NCI-H187 treated with DMSO at 0.1 percent for 48 hours (cell line): ENCODE measurements at places on chromosomes 12 and 14.

GRCh38 chr12:46523863-46524770 is 151.5 kb upstream of the SLC38A2 start:
- DNase-seq, result no peak

- DNase-seq, result no peak
Measured at GRCh38 chr12:24049101-24049500, 99.6 kb upstream of the SOX5 start.

DNA sequence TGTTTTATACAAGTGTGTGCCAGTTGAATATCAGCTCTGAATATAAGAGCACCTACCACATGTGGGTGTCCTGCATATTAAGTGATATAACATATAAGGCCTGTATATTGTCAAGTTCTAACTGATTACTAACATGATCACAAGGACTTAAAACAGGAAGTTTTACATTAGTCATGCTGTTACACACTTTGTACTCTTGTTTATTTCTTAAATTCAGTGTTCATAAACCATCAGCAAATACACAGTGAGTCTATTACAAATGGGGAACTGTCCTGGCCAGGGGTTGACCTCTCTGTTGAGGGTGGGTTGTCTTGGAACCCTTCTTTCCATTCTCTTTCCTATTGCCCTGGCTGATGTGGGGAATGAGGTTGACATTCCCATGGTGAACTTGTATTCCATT is 19.1 kb downstream of the HELB start:
- DNase-seq, result no peak

DNA sequence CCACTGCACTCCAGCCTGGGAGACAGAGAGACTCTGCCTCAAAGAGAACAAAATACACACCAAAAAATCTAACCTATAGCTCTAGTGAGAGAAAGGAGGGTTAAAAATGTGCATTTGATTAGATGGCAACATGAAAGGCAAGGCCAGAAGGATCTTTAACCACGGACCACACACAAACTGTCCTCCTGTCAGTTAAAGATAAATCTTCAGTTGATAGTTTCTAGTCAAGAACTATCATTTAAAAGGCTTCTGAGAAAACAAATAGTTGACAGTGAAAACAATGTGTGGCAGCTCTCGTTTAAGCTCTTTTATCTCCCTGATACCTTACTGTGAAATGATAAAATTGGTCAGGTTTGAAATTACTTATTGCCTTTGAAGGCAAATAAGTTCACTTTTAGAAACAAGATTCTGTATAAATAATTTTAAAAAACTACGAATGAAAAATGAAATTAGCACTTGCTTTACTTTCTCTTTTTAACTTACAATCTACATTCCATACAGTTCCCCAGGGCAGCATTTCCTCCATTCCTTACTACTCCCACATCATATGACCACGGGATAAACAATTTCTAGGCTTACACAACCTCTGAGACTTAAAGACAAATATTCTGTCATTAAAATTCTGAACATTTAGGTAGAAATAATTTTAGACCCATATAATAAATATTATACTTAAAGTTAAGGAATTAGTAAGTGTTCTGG is 71.4 kb upstream of the GNPNAT1 start:
- no peak for DNase-seq

DNA sequence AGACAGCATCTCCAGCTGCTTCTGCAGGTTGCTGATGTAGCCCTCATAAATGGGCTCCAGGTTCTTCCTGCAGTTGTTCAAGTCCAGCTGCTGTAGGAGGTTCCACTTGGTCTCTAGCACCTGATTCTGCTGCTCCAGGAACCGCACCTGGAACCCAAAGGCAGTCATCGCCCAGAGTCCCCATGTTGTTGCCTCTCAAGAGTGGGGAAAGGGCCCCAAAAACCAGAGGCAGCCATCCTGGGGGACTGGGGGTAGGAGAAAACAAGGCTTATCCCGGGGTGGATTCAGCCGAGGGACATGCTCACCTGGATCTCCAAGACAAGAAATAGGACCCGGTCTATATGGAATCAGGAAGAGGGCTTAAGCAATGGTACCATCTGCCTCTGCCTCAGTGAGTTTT is 2.3 kb downstream of the KRT72 start:
- no peak for DNase-seq
